ENCODE measurements at places on chromosomes 3 and 15.

DNA sequence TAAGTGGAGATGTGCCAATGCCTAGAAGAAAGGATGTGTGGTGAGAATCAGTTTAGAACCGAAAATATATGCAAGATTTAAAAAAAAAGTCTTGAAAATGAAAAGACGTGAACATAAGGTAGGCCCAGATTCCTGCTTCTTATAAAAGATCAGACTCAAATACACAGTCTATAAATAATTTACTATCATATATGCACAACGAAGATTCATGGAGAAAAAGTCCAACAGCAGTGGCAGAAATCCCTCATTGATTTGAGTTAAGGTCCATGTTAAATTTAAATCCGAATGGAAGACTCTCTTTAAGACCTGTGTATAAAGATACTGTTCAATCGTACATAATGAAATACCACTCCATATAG, 227.2 kb downstream of the OCA2 start:
- DNase-seq: no peak

DNA sequence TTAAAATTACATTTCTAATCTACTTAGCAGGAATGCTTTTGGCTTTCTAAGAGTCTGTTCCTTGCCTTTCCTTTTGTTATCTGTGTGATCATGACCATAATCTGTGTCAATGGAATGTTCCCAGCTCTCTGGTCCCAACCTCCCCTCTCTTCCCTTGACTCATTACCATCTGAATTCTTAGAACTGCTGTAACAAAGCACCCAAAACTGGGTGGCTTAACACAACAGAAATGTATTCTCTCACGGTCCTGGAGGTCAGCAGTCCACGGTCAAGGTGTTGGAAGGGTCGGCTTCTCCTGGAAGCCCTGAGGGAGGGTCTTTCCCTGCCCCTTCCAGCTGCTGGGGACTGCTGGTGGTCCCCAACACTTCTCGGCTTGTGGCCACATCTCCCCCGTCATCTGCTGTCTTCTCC, 81.1 kb downstream of the LRRK1 start:
- no peak for DNase-seq

GRCh38 chr3:111735243-111735758, 123.8 kb upstream of the PHLDB2 start:
- no peak for DNase-seq

DNA sequence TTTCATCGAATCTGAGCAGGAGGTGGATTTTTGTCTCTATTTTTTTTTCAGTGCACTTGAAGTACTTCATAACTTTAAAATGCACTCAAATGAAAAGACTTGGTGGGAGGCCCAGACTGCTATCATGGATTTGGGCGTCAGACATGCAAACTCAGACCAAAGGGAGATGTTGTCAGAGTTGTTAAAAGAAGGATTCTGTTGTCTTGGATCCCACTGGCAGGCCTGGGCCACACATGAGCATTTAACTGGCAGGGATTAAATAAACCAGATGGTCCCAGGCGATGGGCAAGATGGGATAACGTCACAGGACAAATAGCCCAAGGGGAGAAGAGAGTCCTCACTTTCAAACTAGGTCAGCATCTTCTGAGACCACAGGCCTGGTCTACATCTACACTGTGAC, 15.4 kb downstream of the RTP1 start:
- DNase-seq: no peak

- no peak for DNase-seq
Observed at GRCh38 chr15:46088486-46089445, 453.9 kb downstream of the SQOR start.

Measured in iPS DF 19.7 (cell line).